ENCODE measurements at places on chromosomes 3 and 15.

DNA sequence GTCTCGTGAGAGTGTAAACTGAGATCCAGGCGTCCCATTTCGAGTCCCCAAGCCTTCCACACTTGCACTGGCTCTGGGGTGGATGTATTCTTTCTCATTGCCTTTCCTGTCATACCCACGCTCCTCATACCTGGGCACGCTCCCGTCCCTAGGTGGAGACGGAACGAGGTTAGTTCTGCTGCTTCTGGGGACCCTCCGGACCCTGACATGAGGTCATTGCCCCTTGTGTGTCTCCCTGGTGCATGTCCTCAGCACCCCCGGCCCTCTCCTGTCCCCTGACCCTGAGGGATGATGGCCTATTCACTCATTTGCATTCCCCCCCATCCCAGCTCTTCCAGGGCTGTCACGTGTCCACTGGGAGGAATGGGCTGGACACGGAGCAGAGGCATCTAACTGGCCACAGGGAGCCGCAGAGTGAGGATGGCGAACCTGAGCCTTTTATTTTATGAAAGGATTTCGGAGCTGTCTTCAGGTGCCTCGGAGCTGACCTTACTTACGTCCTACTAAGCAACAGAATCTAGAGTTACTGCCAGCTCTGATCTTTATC, 8.2 kb downstream of the NIPA1 start:
- no peak for DNase-seq

- DNase-seq, result no peak
These were observed 192.3 kb downstream of the IGSF11 start for GRCh38 chr3:118842147-118842863.

- no peak for DNase-seq
These were observed 72.9 kb downstream of the BLM start for GRCh38 chr15:90790057-90790456.

DNA sequence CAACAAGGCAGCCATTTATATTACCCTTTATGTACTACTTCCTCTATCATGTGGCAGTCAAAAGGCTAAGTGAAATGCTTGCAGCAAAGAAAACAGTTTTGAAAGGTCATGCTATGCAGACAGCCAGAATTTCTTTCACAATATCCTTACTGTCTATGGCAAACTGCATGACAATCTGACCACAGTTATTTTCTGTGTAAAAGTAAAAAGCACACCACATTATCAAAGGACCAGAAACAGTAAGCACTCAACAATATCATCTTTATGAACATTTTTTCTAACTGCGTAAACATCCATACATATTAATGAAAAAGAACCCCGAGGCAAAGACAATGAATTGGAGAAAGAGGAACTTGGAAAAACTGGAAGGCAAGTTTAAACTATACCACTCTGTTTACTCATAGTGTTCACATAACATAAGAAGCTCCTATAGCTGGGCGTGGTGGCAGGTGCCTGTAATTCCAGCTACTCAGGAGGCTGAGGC, 47.9 kb downstream of the PIK3CB start:
- no peak for DNase-seq

DNA sequence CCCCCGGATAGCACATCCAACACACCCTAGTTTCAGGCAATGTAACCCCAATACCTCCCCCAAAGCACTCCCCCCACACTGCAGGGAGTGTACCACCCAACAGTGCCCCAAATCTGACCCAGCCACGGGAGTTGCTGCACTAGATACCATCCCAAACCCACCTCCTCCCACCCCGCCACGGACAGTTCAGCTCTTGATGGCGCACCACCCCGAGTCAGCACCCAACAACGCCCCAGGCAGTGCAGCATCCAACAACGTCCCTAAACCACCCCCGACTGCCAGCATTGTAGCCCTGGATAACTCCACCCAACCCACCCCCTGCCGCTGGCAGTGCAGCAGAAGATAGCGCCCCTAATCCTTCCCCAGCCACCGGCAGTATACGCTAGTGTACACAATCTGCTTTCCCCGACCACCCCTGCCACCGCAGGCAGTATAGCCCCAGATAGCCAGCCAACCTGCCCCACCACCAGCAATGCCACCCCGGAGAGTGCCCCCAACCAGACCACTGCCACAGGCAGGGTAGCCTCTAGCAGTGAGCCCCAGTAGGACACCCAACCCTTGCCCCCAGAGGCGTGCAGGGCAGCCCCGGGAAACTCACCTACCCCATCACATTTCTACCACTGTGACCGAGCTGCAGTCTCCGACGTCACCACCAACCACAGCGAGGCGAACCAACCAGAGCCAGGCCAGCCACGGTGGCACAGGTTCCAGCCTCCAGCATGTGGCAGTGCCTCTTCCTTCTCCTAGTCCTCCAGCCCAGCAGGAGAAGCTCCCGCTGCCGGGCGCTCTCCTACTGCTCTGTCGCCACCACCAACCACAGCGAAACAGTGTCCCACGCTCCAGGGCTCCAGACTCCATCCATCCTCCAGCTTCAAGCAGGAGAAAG, 178.1 kb downstream of the POTEB3 start:
- no peak for DNase-seq

GRCh38 chr3:72953325-72953956, 43.2 kb upstream of the PPP4R2 start:
- no peak for DNase-seq

- DNase-seq, result no peak
These were observed 25.3 kb upstream of the TMEM45A start for GRCh38 chr3:100467133-100467532.
